Activated naive CD8-positive, alpha-beta T cell treated with anti-CD3 and anti-CD28 coated beads, Interleukin-2, amount 50 U/mL, for 24 hours (primary cell): ENCODE measurements at places on chromosomes 1 and 21.

GRCh38 chr1:21192284-21192683 is 15.6 kb upstream of the EIF4G3 start:
- no peak for DNase-seq
- H3K36me3 ChIP-seq = no peaks in the 10 kb centered on the region
- H3K4me3 ChIP-seq = no peak overlapping the region
- peaks cover 12% of the 10 kb centered on the region for H3K27me3 ChIP-seq
- no peak overlapping the region for H3K27ac ChIP-seq

- H3K4me1 ChIP-seq = no peaks in the 10 kb centered on the region
- H3K4me3 ChIP-seq = no peak overlapping the region
- H3K36me3 ChIP-seq = no peaks in the 10 kb centered on the region
- DNase-seq = no peak
Measured at GRCh38 chr1:98133131-98133530, 212.3 kb upstream of the DPYD start.

DNA sequence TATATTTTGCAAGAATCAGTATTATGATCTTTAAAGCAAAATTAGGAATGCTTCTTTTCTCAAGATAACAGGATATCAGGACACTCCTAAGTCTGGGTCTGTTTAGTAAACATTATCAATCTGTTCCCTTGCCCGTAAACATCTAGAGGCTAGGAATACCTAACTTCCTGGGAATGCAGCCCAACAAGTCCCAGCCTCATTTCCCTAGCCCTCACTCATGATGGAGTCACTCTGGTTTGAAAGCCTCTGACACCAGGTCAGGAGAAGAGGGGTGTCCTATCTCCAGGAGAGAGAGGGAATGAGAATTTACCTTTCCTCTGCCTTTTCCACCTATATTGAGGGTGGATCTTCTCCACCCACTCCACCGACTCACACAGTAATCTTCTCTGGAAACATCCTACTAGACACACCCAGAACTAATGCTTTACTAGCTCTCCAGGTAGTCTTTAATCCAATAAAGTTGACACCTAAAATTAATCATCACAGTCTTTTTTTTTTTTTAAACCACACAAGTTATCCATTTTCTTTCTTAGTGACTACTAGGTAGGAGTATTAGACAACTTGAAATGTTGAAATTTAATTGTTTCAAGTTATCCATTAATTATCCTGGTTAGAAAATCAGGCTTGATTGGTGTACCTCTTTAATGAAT is 659.3 kb downstream of the USP25 start:
- no peaks in the 10 kb centered on the region for H3K4me1 ChIP-seq
- no peak overlapping the region for H3K27ac ChIP-seq
- no peak for DNase-seq
- H3K36me3 ChIP-seq = no peaks in the 10 kb centered on the region
- no peaks in the 10 kb centered on the region for H3K27me3 ChIP-seq

- H3K27ac ChIP-seq = no peak overlapping the region
- H3K4me1 ChIP-seq = no peaks in the 10 kb centered on the region
- H3K4me3 ChIP-seq = no peak overlapping the region
- DNase-seq = no peak
- no peaks in the 10 kb centered on the region for H3K27me3 ChIP-seq
Measured at GRCh38 chr21:42568866-42569731, 55.4 kb downstream of the SLC37A1 start.

GRCh38 chr1:241186716-241187115 is 170.3 kb downstream of the RGS7 start:
- no peak for DNase-seq
- no peak overlapping the region for H3K4me3 ChIP-seq
- no peaks in the 10 kb centered on the region for H3K36me3 ChIP-seq
- H3K4me1 ChIP-seq = no peaks in the 10 kb centered on the region
- H3K27ac ChIP-seq = no peak overlapping the region

- H3K4me3 ChIP-seq = no peak overlapping the region
- no peak overlapping the region for H3K27ac ChIP-seq
- no peak for DNase-seq
- H3K4me1 ChIP-seq = no peaks in the 10 kb centered on the region
- no peaks in the 10 kb centered on the region for H3K27me3 ChIP-seq
Measured at GRCh38 chr1:70039485-70039884, 165.9 kb downstream of the LRRC40 start.

- no peaks in the 10 kb centered on the region for H3K27me3 ChIP-seq
- H3K36me3 ChIP-seq = no peaks in the 10 kb centered on the region
- H3K4me1 ChIP-seq = peaks cover 10% of the 10 kb centered on the region
Measured at GRCh38 chr1:115671176-115671934, 29.6 kb downstream of the VANGL1 start.

DNA sequence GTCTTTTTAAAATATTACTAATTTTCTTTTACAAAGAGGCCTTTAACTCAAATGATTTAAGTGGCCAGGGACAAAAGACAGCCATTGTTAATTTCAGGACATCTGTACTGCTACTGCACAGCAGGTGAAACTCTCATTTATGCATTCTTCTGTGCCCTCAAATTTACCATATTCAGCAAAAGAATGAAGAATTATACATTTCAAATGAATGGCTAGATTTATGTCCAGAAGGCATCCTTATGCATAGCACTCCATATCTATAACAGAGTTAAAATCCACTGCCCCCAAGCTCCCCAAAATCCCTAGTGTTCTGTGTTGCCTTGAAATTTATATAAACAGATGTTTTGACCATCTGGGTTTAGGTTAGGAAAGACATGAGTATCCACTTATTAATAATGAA is 202.6 kb downstream of the DNM3 start:
- no peaks in the 10 kb centered on the region for H3K27me3 ChIP-seq
- no peak overlapping the region for H3K27ac ChIP-seq
- H3K36me3 ChIP-seq = no peaks in the 10 kb centered on the region
- peaks cover 6% of the 10 kb centered on the region for H3K4me1 ChIP-seq
- H3K4me3 ChIP-seq = no peak overlapping the region
- DNase-seq = no peak

GRCh38 chr21:22288885-22289499 is 1290.8 kb downstream of the NCAM2 start:
- H3K27ac ChIP-seq = no peak overlapping the region
- H3K4me1 ChIP-seq = no peaks in the 10 kb centered on the region
- no peaks in the 10 kb centered on the region for H3K36me3 ChIP-seq
- no peak for DNase-seq
- no peaks in the 10 kb centered on the region for H3K27me3 ChIP-seq

- no peak overlapping the region for H3K27ac ChIP-seq
- no peaks in the 10 kb centered on the region for H3K27me3 ChIP-seq
- H3K36me3 ChIP-seq = no peaks in the 10 kb centered on the region
Measured at GRCh38 chr1:53580009-53580400, 120.8 kb downstream of the DMRTB1 start.

DNA sequence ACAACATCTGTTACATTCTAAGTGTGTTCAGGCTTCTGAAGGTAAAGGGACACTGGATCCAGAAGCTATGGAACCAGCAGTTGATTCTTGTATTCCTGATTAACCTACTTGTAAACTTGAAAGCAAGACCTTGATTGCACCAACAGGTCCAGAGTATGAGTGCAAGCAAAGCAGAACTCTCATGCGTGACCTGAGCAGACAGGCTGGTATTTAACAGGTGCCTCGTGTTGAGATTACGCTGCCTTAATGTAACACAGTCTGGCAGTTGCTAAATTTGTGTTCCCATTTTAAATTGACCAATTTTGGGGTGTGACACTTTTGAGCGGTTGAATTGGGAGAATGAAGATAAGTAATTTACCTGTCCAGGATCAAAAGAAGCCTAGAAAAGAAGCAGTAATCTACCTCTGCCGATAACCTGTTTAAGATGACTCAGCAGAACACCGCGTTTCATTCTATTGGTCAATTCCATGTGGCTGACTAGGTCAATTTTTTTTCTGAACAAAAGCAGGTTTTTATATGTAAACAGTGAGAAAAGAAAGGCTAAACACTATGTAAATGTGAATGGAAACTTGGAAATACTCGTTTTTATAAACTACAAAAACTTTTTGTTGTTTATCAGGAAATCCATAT is 147.6 kb downstream of the DYRK1A start:
- H3K4me1 ChIP-seq = peaks cover 3% of the 10 kb centered on the region
- peak overlapping the region; percentile 55 for H3K27ac ChIP-seq
- peaks cover 68% of the 10 kb centered on the region for H3K36me3 ChIP-seq
- no peak for DNase-seq
- H3K27me3 ChIP-seq = no peaks in the 10 kb centered on the region

DNA sequence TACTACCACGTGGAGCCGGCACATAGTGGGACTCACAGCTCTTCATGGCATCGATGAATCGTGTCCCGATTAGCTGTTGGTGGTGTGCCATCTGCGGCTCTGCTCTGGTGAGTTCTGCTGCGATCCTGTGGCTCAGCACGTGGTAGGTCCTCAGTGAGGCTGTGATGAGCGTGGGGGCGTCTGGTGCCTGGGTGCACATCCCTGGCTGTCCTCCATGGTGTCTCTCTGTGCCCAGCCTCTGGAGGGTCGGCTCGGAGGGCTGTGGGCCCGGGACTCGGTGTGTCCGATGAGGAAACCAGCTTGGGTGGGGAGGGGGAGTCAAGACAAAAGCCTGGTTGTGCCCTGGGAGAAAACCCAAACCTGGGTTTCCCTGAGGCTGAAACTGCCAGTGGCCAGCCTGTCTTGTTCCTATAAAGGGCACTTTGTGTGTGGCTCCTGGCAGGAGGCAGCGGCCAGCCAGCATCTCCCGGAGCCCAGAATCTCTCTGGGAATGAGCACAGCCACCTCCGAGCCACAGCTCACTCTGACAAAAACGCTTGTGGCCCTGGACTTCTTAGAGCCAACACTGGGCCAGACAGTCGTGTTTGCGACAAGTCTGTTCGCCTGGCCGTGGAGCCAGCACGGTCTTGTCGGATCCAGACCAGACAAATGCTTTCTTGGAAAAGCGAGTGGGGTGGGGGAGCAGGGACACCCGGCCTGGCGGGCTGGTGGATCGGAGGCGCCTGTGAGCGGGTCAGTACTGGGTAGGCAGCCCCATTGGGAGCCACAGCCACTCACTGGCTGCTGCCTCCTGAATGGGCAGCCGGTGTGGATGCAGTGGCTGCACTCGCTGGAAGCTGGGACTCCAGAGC is 31.8 kb downstream of the SPSB1 start:
- H3K27ac ChIP-seq = no peak overlapping the region
- H3K4me3 ChIP-seq = no peak overlapping the region
- H3K4me1 ChIP-seq = no peaks in the 10 kb centered on the region
- DNase-seq = no peak

DNA sequence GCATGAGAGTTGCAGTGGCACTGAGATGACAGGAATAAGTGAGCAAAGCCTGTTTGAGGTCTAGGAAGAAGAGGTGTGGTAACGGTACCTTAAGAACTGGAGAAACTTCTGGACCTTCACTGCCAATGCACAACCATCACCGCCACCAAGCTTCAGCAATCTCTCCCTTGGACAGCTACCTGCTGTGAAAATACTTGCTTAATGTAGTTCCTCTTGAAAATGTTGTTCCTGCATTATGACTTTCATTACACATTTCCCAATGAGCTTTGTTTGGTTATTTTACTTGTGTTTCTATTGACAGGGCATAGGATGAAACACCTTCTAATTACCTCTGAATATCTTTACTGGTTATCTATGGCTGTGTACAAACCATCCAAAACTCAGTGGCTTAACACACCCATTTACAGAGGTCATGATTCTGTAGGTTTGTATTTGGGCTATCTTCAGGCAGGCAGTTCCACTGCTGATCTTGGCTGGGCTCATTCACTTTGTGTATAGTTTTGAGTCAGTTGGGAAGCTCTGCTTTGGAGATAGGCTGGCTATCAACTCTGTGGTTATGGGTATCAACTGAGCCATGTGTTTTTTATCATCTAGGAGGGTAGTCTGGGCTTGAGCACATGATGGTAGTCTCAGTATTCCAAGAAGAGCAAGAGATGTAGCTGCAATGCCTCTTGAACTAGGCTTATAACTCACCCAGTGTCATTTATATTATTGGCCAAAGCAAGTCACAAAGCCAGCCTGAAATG is 149.4 kb downstream of the ELAVL4 start:
- peaks cover 7% of the 10 kb centered on the region for H3K27me3 ChIP-seq
- no peak for DNase-seq
- no peaks in the 10 kb centered on the region for H3K4me1 ChIP-seq
- no peak overlapping the region for H3K27ac ChIP-seq
- no peak overlapping the region for H3K4me3 ChIP-seq
- H3K36me3 ChIP-seq = no peaks in the 10 kb centered on the region

DNA sequence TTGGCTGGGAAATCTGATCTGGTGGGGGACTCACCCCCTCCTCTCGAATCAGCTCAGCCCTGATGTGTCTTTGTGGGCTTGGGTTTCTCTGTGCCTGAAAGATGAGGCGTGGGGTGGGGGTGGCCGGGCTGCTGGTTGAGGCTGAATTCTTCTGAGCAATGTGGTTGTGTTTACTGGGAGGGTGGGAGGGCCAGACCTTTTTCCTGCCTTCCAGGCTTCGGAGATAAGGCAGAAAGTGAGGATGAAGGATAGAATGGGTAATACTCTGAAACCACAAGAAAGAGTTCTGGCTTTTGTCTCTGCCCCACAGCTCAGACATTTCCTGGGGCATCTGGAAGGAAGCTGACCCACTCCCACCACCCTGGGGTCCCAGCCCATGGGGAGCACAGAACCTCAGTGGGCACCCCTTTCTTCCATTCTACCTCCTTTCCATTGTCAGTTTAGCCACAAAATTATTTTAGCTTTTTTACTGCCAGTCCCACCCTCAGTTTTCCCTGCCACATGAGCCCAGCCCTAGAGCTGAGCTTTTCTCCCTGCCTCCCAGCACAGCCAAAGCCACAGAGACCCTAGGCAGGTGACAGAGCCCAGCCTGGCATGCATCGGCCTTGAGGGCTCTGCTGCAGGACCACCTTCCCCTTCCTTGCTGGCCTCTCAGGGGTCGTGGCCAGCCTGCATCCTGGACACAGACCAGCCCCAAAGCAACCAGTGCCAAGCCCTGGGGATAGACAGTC is 11.2 kb downstream of the ALX3 start:
- DNase-seq = no peak
- H3K27me3 ChIP-seq = no peaks in the 10 kb centered on the region
- no peaks in the 10 kb centered on the region for H3K4me1 ChIP-seq

GRCh38 chr1:64062941-64063581 is 140.4 kb upstream of the UBE2U start:
- H3K36me3 ChIP-seq = no peaks in the 10 kb centered on the region
- peaks cover 2% of the 10 kb centered on the region for H3K4me1 ChIP-seq
- H3K4me3 ChIP-seq = no peak overlapping the region

DNA sequence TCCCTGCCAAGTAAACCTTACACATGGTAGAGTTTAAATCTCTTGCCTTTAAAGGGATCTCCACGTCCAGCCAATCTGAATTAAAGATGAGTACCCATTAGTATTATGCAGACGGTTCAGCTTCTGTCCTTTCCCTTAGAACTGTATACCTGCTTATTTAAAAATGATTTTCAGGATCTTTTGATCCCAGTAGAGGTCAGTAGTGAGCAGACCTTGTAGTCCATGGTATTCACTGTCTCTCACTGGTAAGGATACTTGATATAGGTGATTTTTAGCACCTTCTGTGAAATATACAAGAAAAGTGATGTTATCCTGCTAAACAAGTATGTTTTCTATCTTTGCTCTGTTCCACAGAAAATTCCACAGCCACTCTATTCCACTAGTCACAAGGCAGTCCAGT is 1211.6 kb upstream of the ADGRL4 start:
- no peak overlapping the region for H3K4me3 ChIP-seq
- no peaks in the 10 kb centered on the region for H3K27me3 ChIP-seq
- H3K27ac ChIP-seq = no peak overlapping the region
- H3K4me1 ChIP-seq = no peaks in the 10 kb centered on the region
